ENCODE measurements at places on chromosomes 4 and X.

- DNase-seq = no peak
- no peaks in the 10 kb centered on the region for H3K27me3 ChIP-seq
- H3K4me1 ChIP-seq = peaks cover 23% of the 10 kb centered on the region
- no peaks in the 10 kb centered on the region for H3K36me3 ChIP-seq
Observed at GRCh38 chr4:123824524-123824923, 427.9 kb downstream of the SPRY1 start.

- H3K27me3 ChIP-seq = no peaks in the 10 kb centered on the region
- peaks cover 17% of the 10 kb centered on the region for H3K36me3 ChIP-seq
Observed at GRCh38 chr4:184413261-184414046, 60.9 kb downstream of the IRF2 start.

- peaks cover 10% of the 10 kb centered on the region for H3K27me3 ChIP-seq
- H3K4me3 ChIP-seq = no peak overlapping the region
- DNase-seq = no peak
- H3K27ac ChIP-seq = no peak overlapping the region
- H3K4me1 ChIP-seq = no peaks in the 10 kb centered on the region
Observed at GRCh38 chr4:93809773-93810172, 18.8 kb upstream of the ATOH1 start.

DNA sequence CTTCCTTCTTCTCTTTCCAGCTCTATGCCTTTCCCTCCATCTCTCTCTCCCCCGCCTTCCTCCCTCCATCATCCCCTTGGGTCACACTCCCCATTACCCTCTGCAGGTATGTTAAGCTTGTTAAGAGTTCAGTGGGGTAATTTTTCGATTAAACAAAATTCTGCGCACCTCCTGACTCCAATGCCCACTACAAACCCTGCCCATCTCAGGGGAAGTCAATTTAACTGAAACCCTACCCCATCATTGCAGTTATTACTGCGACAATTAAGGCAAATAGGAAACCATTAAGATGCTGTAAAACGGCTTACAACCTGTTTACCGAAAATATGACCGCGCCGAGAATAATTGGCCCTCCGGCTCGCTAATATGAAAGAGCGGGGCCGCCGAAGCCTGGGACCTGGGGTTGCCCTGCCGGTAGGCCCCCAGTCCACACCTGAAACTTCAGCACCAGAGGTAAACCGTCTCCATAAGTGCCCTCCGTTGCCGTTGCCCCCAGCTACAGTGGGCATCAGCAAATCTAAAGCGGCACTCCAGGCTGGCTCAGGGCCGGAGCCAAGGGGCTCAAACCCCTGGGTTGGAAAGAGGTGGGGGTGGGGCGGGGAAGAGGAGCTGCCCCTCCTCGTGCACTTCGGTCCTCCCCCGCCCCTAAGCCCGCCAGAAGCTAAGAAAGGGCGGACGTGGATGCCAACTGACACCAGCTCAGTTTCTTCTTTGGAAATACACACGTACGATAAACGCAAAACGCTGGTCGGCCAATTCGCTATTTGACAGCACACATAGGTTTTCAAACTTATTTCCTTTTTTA is 4.8 kb downstream of the ARX start:
- no peak for DNase-seq
- no peaks in the 10 kb centered on the region for H3K36me3 ChIP-seq
- H3K4me3 ChIP-seq = no peak overlapping the region
- no peaks in the 10 kb centered on the region for H3K4me1 ChIP-seq

DNA sequence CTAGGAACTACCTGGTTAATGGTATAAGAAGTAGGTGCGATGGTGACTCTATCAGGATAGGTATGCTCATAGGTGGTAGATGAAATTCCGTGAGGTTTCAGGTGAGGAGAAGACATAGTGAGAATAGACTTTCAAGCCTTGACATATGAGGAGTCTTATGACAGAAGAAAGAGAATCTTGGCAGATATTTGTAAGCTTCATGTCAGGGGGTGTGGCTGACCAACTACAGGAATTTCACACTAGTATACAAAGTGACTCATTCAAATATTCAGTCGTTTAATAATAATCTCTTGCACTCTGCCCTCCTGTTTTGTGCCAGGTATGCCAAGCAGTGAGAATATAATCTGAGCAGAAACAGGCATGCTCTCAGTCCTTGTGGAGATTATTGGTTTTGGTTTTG is 22.8 kb downstream of the PACRGL start:
- no peak overlapping the region for H3K27ac ChIP-seq
- no peak overlapping the region for H3K4me3 ChIP-seq
- no peaks in the 10 kb centered on the region for H3K36me3 ChIP-seq
- H3K4me1 ChIP-seq = no peaks in the 10 kb centered on the region
- DNase-seq = no peak
- H3K27me3 ChIP-seq = no peaks in the 10 kb centered on the region

DNA sequence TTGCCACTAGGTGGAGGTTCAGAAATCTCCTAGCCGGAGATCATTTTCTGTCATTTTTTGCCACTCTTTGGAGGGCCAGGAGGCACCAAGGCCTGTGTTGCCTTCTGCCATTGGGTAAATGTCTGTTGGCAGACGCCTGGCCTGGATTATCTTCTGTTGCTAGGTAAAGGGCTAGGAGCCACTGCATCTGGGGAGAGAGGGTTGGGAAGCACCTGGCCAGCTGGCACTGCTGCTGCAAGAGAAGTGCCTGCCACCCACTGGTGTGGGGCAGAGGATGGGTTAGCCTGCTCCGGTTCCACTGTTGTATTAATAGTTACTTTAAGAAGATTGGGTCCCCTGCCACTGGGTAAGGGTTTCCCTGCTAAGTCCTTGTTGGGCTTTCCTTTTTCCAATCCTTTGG is 58.1 kb downstream of the AWAT2 start:
- H3K27me3 ChIP-seq = no peaks in the 10 kb centered on the region
- no peak overlapping the region for H3K27ac ChIP-seq
- H3K36me3 ChIP-seq = no peaks in the 10 kb centered on the region
- no peak for DNase-seq
- no peak overlapping the region for H3K4me3 ChIP-seq
- H3K4me1 ChIP-seq = no peaks in the 10 kb centered on the region

GRCh38 chrX:130566028-130566683 is 164.4 kb downstream of the RBMX2 start:
- no peak overlapping the region for H3K4me3 ChIP-seq
- H3K27ac ChIP-seq = no peak overlapping the region
- no peaks in the 10 kb centered on the region for H3K36me3 ChIP-seq
- H3K4me1 ChIP-seq = no peaks in the 10 kb centered on the region

- no peak overlapping the region for H3K27ac ChIP-seq
- H3K4me3 ChIP-seq = no peak overlapping the region
- H3K27me3 ChIP-seq = no peaks in the 10 kb centered on the region
- H3K4me1 ChIP-seq = no peaks in the 10 kb centered on the region
- no peak for DNase-seq
Observed at GRCh38 chr4:108042927-108043326, 53.2 kb downstream of the HADH start.

GRCh38 chr4:40185830-40186664 is 10.8 kb upstream of the RHOH start:
- H3K36me3 ChIP-seq = no peaks in the 10 kb centered on the region
- no peaks in the 10 kb centered on the region for H3K27me3 ChIP-seq
- DNase-seq = no peak
- H3K4me3 ChIP-seq = no peak overlapping the region
- no peak overlapping the region for H3K27ac ChIP-seq

DNA sequence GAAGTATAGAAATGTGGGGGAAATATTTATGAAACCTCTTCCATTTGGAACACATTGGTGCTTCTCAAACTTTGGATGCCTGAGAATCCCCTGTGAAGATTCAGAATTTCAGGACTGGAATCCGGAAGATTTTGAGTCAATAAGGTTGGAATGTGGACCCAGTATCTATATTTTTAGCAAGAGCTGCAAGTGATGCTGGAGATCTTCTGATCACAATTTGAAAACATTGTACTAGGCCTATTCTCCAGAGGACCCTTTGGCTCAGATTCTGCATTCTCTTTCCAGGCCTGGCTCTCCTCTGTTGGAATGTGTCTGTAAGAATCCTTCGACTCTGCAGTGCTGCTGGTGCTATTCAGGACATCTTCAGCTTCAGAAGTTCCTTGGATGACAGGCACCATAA is 2.4 kb upstream of the PKD2 start:
- H3K36me3 ChIP-seq = peaks cover 5% of the 10 kb centered on the region
- H3K4me3 ChIP-seq = no peak overlapping the region
- H3K27me3 ChIP-seq = no peaks in the 10 kb centered on the region
- DNase-seq = no peak
- H3K27ac ChIP-seq = no peak overlapping the region

- no peaks in the 10 kb centered on the region for H3K4me1 ChIP-seq
- DNase-seq = no peak
- no peak overlapping the region for H3K4me3 ChIP-seq
- no peak overlapping the region for H3K27ac ChIP-seq
Observed at GRCh38 chr4:6594826-6595355, 19.9 kb downstream of the MAN2B2 start.

- no peaks in the 10 kb centered on the region for H3K27me3 ChIP-seq
- no peak for DNase-seq
- H3K4me3 ChIP-seq = no peak overlapping the region
- H3K36me3 ChIP-seq = no peaks in the 10 kb centered on the region
- no peak overlapping the region for H3K27ac ChIP-seq
Observed at GRCh38 chrX:130628516-130628915, 226.7 kb downstream of the RBMX2 start.

All from SJSA1 (cell line).